Nucleus accumbens (tissue), 56 donors: ENCODE measurements at places on chromosomes 11 and 22.

DNA sequence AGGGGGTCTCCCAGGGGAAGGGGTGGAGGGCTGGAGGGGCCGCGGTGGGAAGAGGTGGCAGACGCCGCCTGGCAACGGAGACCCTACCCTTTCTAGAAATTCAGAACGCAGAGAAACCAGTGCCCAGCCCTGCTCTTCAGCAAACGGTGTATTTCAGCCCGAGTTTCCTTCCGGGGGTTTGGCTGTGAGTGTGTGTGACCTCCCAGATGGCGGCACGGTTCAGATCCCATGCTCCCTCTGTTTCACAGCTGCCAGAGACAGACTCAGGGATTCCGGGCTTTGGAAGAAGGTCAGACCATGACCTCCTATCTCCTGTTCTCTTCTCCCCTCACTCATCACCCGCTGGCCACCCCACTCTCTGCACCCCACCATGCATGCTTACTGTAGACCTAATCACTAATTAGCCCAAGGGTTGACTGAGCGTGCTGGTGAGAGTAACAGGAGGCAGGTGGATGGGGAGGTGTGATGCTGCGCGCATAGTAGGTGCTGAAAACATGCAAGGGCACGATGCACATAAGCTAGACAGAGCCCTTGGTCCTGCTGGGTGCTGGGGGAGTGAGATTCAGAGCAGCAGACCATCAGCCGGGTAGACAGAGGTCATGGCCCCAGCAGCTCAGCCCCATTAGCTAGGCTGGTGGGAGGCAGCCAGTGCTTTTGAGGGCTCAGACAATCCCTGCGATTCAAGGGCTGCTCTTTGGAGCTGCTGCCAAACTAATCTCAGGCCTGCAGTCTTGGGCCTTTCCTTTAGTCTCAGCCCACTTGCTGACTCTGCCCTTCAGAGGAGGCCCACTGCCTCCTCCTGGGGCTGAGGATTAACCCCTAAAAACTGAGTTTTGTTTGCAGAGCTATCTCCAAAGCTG lies 256.5 kb upstream of the CADM1 start:
- no peak for DNase-seq

DNA sequence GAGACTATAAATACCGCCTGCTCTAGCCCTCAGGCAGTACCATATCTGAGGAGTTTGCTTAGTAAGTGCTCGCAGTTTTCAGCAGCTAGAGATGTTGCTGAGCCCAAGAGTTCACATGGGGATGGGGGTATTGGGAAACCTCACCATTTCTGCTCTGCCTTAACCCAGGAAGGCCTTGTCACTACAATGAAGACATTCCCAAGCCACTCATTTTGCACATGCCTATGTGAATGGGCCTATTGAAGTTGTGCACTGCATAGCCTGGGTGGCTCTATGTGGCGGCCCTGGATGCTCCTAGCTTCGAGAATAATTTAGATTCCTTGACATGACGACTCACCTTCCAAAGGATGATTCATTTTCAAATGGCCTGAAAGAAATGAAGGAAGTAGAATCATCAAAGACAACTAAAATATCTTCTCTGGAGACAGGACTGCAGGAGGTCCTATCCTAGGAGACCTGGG lies 163.4 kb downstream of the ADAMTS15 start:
- no peak for DNase-seq

GRCh38 chr22:24153353-24153752 lies 27.9 kb upstream of the SUSD2 start:
- DNase-seq: no peak

GRCh38 chr11:113991170-113991569 lies 16.3 kb downstream of the HTR3A start:
- DNase-seq: no peak

DNA sequence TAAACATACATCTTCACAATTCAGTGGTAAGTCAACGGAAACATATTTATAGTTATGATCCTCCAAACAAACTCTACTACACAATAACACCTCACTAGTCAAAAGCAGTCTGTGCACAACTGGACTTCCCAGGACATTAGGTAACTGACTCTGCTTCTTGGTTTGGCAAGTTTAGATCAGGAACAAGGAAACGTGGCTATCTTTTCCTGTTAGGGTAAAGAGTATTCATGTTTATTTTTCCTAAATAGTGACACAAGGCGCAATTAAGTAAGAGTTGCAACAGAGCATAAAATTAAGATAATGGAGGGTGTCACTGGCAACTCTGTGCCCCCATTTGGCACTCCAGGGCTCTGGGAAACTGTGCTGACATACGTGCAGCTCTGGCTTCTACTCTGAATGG lies 70.2 kb upstream of the TP53AIP1 start:
- no peak for DNase-seq

DNA sequence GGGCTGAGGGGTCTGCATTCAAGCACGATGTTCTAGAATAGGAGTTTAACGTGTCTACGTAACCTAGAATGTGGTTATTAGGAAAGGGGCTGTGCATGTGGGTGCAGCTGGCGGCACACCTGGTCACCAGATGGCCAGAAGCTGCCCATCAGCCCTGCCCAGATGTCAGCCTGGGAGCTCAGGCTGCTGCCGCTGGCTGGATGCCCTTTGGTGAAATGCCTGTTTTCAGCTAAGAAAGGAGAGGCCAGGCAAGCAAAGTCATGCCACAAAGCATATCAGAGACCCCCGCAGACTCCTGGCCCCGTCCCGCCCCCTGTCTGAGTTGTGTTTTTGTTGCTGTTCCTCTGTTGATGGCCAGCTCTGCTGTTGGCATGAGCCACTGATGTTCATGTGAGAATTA lies 11.3 kb upstream of the ADORA2A start:
- DNase-seq: no peak

- DNase-seq: no peak
Measured at GRCh38 chr11:12380565-12381325, 3.4 kb downstream of the PARVA start.

DNA sequence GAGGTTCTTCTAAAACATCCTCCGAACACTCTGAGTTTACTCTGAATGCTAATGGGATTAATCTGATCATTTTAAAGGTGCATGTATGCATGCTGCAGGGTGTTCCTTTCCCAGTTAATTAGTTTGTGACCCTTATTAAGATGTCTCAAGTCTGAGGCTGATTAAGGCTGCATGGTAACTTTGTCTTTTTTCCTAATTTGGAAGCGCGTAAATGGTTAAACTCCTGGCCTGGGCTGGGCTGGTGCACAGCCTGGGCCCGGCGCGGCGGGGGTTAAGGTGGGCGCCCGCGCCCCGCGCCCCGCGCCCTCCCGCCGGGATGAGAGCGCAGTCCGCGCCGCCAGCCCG lies 539.7 kb downstream of the NTM start:
- no peak for DNase-seq

DNA sequence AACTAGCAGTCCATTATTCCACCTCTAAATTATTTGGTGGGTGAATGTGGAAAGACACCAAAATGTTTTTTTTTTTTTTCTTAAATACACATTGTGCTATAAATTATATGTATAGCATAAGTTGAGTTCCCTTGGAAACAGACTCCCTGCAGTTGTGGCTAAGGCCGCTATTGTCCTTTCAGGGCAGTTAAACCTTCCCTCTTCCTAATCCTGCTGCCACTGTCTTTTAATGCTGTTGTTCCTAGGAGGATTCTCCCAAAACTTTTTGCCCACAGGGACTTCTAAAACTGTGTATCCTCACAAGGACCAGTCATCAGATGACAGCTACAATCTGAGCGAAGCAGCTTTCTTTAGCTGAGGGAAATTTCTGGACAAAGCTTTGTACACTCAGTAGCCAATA lies 478.9 kb upstream of the CHORDC1 start:
- no peak for DNase-seq

GRCh38 chr11:57772562-57772961 lies 11.0 kb downstream of the CTNND1 start:
- DNase-seq: no peak

GRCh38 chr11:126595560-126595959 lies 240.1 kb downstream of the ST3GAL4 start:
- DNase-seq: no peak

- DNase-seq: no peak
Measured at GRCh38 chr11:74011360-74012073, 2.6 kb upstream of the UCP3 start.

GRCh38 chr11:122750049-122750448 lies 88.3 kb upstream of the CRTAM start:
- no peak for DNase-seq

DNA sequence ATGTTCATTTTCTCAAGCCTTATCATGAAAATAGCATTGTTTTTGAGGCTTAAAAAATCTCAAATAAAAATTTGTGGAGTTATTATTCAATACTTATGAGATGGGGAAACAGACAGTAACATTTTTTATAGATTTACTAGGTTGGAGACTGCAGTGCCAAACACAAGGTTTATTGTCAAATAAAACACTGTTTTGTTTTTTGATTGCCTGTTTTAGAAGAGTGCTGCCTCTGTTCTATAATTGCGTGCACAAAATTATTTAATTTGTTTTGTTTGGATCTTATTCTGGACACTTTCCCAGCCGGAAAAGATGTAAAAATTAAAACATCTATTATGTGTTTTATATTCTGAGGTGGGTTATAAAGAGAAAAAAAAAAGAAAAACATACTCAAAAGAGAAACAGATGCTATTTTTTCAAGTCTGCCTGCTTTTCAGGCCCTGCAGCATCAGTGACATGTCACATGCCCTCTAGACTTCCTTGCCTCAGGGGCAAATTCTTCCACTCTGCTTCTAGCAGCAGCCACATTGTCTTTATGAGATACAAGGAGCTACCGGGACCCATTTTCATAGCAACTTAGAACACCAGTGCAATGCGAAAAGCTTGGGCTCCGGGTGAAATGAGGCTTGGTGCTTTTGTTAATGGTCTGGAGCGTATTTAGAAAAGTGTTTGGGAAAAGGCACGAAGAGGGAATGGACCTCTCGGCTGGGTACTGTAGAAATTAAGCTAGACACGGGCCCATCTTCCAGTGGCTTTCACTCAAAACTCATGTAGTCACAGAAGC lies 77.5 kb downstream of the EFCAB6 start:
- peak; percentile 14 for DNase-seq

DNA sequence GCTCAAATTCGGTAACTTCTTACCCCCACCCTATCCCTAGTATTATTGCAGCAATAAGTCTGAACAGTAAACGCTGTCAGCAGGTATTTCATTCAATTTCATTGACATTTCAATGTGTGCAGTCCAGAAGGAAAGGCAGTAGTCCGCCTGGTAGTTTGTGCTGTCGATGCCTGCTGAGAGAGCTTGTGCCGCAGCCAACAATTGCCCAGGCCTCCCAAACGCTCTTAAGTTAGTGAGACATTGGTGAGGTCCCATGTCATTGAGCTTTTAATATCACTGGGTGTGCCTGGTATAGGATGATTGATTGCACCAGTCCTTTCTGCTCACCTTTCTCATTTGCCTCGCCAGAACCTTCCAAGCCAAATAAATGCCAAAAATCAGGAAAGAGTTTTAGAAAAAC lies 28.1 kb downstream of the ALKBH3 start:
- DNase-seq: no peak

- no peak for DNase-seq
Measured at GRCh38 chr22:48333816-48334735, 1493.6 kb downstream of the BRD1 start.

- no peak for DNase-seq
Measured at GRCh38 chr22:31106001-31106571, 1.3 kb downstream of the SELENOM start.

DNA sequence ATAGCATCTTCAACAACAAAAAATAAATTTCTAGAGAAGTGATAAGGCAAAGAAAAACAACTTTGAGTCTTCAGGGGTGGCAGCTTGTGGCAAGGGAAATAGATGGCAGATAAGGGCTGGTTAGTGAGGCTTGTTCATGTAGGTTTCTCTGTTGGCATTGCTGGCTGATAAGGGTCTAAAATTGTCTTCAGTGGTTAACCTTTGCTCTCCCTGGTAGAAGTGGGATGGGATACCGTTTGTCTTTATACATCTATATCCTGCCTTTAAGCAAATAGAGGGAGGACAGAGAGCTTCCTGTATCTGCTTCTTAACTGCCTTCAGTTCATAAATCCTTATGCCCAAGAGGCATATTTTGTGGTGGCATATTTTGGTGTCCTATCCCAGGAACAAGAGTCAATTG lies 57.1 kb downstream of the TRAF6 start:
- DNase-seq: no peak

DNA sequence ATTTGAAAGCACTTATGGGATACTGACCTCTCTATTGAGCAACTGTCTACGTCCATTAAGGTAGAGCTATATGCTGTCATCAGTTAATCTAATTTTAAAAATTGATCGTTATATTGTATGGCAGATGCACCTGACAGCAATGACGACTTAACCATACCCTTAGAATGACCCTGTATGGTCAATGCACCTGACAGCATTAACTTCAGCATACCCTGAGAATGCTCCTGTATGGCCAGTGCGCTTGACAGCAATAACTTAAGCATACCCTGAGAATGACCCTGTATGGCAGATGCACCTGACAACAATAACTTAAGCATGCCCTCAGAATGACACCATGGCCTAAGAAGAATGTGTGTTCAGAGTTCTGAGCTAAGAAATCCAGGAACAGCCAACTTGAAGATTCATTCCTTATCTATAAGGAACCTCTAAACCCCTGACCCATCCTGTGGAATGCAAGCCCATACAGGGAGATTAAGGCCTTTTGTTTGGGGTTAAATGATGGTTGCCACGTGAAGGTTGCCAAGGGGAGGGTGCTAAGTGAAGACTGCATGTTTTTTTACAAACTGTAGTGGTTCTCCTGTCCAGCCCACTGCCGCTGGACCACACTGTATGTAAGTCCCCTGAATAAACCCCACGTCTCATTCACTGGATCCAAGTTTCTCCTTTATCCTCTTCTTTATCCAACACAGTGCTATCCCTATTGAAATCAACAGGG lies 138.3 kb downstream of the GUCY1A2 start:
- no peak for DNase-seq

GRCh38 chr22:42972649-42973535 lies 42.1 kb downstream of the PACSIN2 start:
- DNase-seq: no peak

DNA sequence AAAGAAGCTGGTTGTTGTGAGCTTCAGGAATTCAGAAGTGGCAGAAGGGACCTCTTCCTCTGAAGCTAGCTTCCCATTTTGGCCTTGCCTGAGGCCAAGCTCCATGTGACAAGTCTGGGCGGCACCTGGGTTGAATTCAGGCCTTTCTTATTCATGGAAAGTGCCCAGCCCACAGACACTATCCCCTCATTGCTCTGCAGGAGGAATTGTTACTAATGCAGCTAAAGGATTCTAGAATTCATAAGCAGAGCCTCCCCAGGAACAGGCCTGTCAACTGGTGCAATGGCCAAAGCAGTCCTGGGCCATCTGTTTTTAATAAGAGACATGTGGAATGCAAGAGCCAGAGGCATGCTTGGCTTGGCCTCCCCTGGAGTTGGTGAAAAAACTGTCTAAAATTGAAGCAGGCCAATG lies 71.4 kb downstream of the SLC1A2 start:
- DNase-seq: no peak
